Activated naive CD8-positive, alpha-beta T cell treated with anti-CD3 and anti-CD28 coated beads, Interleukin-2, amount 10 ng/mL, durations not matched to agents 7 days and 5 days (primary cell): ENCODE measurements at places on chromosomes 5 and 9. TPM values are rescaled to one million over a fixed set of nuclear protein-coding genes. Genes with fewer than 3 reads are reported as not detected.

TTC16 gene
- total RNA-seq = 4.4 TPM

C9 gene
- not detected for total RNA-seq

PCDHB2 gene
- not detected for total RNA-seq

ZNF608 gene
- not detected for total RNA-seq

C5 gene
- 3.5 TPM for total RNA-seq

KIAA1958 gene
- total RNA-seq = 15.0 TPM

GPR21 gene
- 1.2 TPM for total RNA-seq

RAI14 gene
- not detected for total RNA-seq

SHISAL2B gene
- not detected for total RNA-seq

BSPRY gene
- 10.6 TPM for total RNA-seq

- no peaks in the 10 kb centered on the region for H3K36me3 ChIP-seq
- no peak overlapping the region for H3K4me3 ChIP-seq
- H3K4me1 ChIP-seq = peaks cover 18% of the 10 kb centered on the region
Measured at GRCh38 chr9:38276771-38277439, 115.6 kb upstream of the ALDH1B1 start.

DNA sequence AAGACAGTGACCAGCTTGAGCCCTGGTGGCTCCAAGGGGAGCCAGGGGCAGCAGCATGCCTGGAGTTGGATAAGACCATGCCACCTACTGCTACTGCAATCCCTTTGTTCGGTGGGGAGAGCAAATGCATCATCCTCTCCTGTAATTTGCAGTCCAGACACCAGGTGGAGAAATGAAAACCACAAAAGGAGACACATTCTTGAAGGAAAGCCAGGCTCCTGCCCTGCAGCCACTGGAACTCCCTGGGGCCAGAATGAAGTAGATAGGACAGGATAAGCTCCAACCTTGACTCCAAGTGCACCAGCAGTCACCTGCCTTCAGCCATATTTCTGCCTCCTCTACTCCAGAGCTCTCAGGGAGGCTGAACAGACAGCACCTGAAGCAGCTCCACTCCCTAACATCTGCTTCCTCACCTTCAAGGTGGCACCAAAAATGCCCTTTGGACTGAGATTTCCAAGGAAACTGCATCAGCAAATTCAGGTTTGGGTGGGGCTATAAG is 65.1 kb upstream of the IQGAP2 start:
- H3K4me1 ChIP-seq = peaks cover 18% of the 10 kb centered on the region
- H3K27me3 ChIP-seq = no peaks in the 10 kb centered on the region
- peaks cover 2% of the 10 kb centered on the region for H3K36me3 ChIP-seq
- H3K27ac ChIP-seq = peak overlapping the region; percentile 44

- H3K4me3 ChIP-seq = no peak overlapping the region
- no peaks in the 10 kb centered on the region for H3K27me3 ChIP-seq
- no peak overlapping the region for H3K27ac ChIP-seq
- H3K36me3 ChIP-seq = no peaks in the 10 kb centered on the region
- H3K4me1 ChIP-seq = no peaks in the 10 kb centered on the region
Measured at GRCh38 chr5:38008198-38008597, 168.4 kb upstream of the GDNF start.

DNA sequence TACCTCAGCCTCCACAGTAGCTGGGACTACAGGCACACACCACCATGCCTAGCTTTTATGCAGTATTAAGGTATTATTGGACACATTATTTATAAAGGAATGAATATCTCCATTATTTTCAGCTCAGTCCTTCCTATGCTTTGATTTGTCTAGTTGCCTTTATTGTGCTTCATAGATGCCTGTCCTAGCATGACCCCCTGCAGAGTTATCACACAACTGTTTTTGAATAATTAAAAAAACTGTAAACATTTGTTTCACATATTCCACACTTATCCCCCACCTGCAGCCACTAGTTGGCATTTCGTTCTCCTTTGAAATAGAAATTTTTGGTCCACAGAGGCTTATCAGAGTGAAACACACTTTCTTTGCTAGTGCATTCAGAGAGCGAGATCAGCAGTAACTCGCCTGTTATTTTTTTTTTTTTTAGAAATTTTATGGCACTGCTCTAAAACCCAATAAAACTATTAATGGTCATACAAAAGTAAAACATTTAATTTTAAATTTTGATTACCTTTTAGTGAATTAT is 151.8 kb upstream of the RASA1 start:
- DNase-seq = no peak
- H3K27ac ChIP-seq = no peak overlapping the region

DNA sequence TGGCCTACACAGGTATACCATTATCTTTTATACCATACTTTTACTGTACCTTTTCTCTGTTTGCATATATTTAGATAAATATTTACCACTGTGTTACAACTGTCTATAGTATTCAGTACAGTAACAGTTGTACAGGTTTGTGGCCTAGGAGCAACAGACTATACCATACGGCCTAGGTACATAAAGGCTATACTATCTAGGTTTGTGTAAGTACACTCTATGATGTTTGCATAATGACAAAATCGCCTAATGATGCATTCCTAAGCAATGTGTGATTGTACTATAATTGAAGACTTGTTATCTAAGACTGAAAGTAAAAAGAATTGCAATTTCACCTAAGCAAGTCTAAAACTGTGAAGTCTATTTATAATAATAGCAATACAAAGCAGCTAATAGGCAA is 3.9 kb downstream of the C9orf72 start:
- no peak overlapping the region for H3K27ac ChIP-seq
- no peaks in the 10 kb centered on the region for H3K27me3 ChIP-seq
- H3K4me1 ChIP-seq = peaks cover 25% of the 10 kb centered on the region
- H3K4me3 ChIP-seq = no peak overlapping the region
- H3K36me3 ChIP-seq = peaks cover 14% of the 10 kb centered on the region

DNA sequence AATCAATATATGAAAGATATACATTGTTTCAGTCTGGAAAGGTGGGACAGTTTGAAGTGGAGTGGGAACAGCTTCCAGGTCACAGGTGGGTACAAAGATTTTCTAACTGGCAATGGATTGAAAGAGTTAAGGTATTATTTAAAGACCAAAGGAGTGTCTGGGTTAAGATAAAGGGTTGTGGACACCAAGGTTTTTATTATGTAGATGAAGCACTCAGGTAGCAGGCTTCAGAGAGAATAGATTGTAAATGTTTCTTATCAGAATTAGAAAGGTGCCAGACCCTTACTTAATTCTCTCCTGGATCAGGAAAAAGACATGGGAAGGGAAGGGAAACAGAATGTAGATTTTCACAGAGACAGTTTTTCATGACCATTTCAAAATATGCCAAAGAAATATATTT is 1174.8 kb downstream of the MAT2B start:
- no peaks in the 10 kb centered on the region for H3K27me3 ChIP-seq
- no peaks in the 10 kb centered on the region for H3K36me3 ChIP-seq
- H3K4me1 ChIP-seq = no peaks in the 10 kb centered on the region
- no peak for DNase-seq
- no peak overlapping the region for H3K4me3 ChIP-seq
- H3K27ac ChIP-seq = no peak overlapping the region

DNA sequence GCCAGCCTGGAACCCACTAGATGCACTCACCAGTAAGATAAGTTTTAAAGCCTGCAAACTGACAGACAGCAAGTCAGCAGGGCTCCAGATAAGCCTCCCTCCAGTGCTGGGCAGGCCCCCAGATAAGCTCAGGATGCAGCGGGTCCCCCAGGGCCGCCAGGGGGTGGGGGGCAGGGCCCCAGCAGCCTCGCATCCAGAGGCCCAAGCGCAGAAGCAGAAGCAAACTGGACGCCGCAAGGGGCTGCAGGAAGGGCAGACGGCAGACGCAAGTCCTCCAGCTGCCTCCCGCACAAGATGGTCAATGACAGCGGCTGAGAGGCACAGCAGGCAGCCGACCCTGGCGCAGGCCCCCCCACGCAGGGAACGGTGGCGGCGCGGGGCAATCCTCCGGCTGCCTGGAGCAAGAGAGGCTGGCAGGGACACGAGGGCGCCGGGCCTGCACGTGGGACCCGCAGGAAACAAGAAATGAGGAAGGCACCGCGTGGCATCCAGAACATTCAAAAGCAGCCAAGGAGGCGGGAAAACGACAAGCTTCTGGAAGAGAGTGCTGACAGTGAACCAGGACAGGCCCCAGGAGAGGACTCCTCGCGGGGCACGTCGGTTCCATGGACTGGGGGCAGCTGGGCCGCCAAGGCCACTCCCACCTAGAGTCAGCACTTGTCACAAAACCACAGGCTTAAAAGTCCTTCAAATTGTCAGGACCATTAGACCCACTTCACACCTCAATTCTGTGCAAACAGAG is 49.8 kb downstream of the ROR2 start:
- peaks cover 32% of the 10 kb centered on the region for H3K27me3 ChIP-seq
- H3K27ac ChIP-seq = no peak overlapping the region
- no peak for DNase-seq
- no peaks in the 10 kb centered on the region for H3K36me3 ChIP-seq

DNA sequence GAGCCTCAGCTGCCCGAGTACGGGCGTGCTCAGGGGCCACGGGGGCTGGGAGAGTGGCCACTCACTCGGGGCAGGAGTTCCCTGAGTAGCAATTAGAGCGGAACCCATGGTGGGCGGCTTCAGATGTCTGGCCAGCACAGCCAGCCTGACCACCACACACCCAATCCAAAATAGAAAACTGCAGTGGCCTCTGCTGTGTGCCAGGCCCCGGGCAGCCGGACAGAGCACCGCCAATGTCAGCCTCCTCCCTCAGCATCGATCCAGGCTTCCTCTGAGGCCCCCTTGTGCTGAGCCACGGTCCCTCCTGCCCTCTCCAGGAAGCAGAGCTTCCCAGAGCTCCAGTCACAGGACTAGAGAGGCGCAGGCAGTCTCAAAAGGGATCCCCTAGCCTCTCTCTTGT is 2.7 kb downstream of the ADAMTS2 start:
- peaks cover 45% of the 10 kb centered on the region for H3K27me3 ChIP-seq
- peaks cover 3% of the 10 kb centered on the region for H3K36me3 ChIP-seq

DNA sequence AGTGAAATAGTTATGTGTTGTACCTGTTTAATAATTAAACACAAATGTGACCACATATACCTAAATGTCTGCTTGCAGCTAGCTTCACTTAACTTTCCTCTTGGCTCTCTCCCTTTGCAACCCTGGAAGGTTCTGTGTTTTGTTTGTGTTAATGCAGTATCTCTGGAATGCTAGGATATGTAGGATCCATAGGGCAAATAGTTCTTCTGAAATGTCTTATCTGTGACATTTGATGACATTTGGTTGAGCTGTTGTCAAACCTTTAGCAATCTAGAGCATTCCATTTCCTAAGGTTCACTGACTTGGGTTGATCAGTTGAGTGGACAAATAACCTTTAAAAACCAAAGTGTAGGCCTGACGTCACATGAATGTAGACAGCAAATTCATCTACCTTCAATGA is 21.8 kb downstream of the CTNNA1 start:
- no peaks in the 10 kb centered on the region for H3K4me1 ChIP-seq
- no peak overlapping the region for H3K4me3 ChIP-seq
- H3K36me3 ChIP-seq = peaks cover 2% of the 10 kb centered on the region
- no peak overlapping the region for H3K27ac ChIP-seq
- DNase-seq = no peak

DNA sequence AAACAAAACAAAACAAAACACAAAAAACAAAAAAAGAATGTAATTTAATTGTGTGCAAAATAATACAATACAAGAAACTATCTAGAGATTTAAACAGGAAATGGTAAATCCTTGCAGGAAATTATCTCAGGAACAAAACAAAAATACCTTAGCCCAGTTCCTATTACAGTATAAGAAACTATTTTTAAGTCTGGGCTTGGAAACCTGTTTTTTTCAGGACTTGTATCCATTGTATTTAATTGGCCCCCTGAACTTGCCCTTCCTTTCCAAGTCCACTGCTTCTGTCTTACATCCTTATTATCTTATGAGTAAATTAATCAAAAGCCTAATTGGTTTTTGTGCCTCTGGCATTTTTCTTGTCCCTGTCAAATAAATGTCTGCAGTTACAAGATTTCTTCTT is 48.5 kb downstream of the ST8SIA4 start:
- no peak overlapping the region for H3K4me3 ChIP-seq
- H3K36me3 ChIP-seq = peaks cover 31% of the 10 kb centered on the region
- no peaks in the 10 kb centered on the region for H3K27me3 ChIP-seq

DNA sequence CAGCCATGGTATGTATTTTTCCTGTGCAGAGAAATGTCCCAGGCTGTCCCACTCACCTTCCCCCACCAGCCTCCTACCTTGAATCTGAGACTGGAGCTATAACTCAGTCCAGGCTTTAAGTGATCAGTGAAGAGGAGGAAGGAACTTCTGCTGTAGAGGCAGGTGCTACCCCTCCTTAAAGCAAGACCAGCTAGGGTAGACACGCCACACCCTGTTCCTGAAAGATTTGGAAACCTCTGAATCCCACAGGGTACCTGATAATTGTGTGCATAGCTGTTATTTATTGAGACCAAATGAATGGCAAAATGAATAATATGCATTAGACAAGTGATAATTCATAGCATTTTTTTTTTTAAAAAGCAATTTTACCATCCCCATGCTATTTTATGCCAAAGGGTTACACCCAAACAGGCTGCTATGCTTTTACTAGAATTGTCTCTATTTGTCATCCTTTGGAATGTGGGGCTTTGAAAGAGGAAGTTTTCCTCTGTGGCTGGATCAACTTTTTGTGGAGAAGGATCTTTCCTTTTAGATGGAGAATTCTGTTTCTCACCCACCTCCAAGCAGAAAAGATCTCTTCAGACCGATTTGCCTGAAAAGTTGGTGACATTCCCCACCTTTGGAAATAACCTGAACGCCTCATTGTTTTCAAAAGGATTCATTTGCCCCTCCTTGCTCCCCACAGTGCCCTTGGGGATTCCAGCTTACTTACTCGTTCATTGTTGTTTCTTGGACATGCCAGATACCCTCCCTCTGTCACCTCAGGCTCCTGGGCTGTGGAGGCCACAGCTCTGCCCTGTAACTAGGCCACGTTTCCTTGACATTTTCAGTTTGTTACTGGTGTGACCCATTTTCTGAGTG is 248.7 kb downstream of the NR3C1 start:
- no peak overlapping the region for H3K4me3 ChIP-seq
- H3K4me1 ChIP-seq = peaks cover 3% of the 10 kb centered on the region
- peaks cover 16% of the 10 kb centered on the region for H3K36me3 ChIP-seq

DNA sequence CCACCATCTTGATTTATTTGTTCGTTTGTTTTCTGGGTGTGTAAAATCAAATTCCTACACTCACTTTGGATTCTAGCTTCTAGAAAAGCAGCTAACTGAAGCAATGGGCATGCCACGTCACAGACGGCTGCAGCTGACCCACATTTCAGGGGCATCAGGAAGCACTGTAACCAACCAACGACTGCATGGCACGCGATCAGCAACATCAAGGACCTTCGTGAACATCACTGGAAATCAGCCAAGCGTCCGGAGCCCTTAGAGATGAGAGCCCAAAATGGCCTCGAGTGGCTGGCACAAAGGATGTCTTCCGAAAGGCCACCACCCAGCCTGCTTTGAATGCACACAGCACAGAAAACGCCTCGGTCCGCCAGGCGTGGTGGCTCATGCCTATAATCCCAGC is 191.1 kb downstream of the OLFM1 start:
- no peak for DNase-seq
- H3K36me3 ChIP-seq = no peaks in the 10 kb centered on the region
- no peak overlapping the region for H3K27ac ChIP-seq
- H3K4me3 ChIP-seq = no peak overlapping the region
- H3K4me1 ChIP-seq = no peaks in the 10 kb centered on the region
- peaks cover 1% of the 10 kb centered on the region for H3K27me3 ChIP-seq

DNA sequence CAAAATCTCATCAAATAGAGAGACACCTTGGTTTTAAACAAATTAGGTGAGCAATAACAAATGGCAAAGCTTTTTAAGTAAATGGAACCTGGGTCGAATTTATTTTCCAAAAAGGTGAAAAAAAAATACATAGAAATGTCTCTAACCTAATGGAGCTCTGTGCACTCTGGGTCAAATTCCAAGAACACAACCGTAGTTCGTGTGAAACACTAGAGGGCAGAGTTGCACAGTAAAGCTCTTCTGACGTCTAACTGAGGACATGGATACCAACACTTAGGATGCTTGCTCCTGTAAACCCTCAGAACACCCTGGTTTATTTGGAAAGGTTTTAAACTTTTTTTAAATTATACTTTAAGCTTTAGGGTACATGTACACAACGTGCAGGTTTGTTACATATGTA is 18.9 kb downstream of the MARCHF11 start:
- no peak overlapping the region for H3K27ac ChIP-seq
- H3K27me3 ChIP-seq = no peaks in the 10 kb centered on the region
- no peak for DNase-seq
- H3K4me3 ChIP-seq = no peak overlapping the region
